Gastroesophageal sphincter (tissue), 4 donors: ENCODE measurements at places on chromosomes 1 and 21. TPM values are rescaled to one million over a fixed set of nuclear protein-coding genes. Genes with fewer than 3 reads are reported as not detected.
A peak's percentile ranks its signal among the peaks of the same experiment; 100 is the strongest.

Gene FCRL6
- not detected for total RNA-seq

- no peak for ATAC-seq
These were observed 29.9 kb upstream of the CAMSAP2 start for GRCh38 chr1:200708769-200709168.

DNA sequence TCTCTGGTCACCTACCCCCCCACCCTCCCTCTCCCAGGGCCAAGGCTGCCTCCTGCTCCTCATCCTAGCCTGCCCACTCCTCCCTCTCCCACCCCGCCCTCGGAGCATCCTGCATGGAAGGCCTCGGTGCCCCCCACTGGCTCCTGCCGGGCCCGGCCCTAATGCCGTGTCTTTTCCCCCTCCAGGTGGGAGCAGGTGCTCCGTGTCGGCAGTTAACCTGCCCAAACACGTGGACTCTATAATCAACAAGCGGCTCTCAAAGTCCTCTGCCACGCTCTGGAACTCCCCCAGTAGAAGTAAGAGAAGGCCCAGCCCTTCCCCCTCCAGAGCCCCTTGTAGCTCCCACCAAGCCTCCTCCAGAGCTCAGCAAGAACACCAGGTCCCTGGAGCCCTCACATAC lies 18.8 kb downstream of the MAP7D1 start:
- no peak for ATAC-seq

DNA sequence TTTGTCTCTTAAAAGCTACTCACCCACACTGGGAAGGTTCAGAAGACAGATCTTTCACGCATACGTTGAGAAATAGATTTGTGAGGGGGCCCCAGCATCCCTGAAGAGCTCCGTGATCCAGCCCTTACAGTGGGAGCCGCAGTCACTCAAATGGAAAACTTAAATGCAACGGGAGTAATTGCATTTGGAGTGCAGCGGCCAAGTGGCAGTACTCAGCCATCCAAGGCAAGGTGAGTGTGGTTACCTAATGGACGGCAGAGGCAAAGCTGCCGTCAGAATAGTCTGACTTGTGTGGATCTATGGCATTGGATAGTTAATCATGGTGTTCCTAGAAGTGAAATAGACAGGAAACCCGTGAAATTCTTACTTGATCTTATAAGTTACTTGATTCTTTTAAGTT lies 5.1 kb downstream of the SPSB1 start:
- ATAC-seq = no peak

DNA sequence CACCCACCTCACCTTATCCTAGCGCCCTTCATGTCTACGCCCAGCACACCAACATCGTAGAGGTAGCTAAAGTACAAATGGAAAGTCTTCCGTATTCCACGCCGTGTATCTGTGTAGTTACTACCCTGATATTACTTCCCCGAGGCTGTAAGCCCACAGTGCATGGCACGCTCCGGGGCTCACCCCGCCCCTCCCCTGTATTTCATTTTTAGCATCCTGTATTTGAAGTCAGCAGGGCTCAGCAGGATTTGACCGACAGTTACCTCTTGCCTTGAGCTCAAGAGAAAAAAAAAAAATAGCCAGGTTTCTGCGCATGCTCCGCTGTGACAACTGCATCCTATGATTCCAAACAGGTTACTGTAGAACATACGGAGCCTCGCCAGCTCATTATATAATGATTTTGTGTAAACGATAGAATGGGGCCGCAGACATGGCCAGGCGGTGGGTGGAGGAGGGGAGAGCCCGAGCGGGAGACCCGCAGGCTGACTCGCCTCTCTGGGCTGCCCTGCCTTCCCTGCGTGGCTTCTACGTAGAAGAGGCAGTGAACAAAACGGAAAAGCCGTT lies 1.3 kb downstream of the ABCG1 start:
- ATAC-seq = peak; percentile 54

- no peak for ATAC-seq
These were observed 73.1 kb downstream of the KIF1B start for GRCh38 chr1:10283318-10283984.

Gene RGS13
- 1.1 TPM for total RNA-seq
